ENCODE measurements at places on chromosomes 13 and 19. TPM values are rescaled to one million over a fixed set of nuclear protein-coding genes. Genes with fewer than 3 reads are reported as not detected.
A peak's percentile ranks its signal among the peaks of the same experiment; 100 is the strongest.

- DNase-seq: no peak
Observed at GRCh38 chr19:47094557-47095475, 18.8 kb downstream of the ZC3H4 start.

GRCh38 chr13:72198967-72199560 is 332.1 kb upstream of the DACH1 start:
- DNase-seq: no peak

DNA sequence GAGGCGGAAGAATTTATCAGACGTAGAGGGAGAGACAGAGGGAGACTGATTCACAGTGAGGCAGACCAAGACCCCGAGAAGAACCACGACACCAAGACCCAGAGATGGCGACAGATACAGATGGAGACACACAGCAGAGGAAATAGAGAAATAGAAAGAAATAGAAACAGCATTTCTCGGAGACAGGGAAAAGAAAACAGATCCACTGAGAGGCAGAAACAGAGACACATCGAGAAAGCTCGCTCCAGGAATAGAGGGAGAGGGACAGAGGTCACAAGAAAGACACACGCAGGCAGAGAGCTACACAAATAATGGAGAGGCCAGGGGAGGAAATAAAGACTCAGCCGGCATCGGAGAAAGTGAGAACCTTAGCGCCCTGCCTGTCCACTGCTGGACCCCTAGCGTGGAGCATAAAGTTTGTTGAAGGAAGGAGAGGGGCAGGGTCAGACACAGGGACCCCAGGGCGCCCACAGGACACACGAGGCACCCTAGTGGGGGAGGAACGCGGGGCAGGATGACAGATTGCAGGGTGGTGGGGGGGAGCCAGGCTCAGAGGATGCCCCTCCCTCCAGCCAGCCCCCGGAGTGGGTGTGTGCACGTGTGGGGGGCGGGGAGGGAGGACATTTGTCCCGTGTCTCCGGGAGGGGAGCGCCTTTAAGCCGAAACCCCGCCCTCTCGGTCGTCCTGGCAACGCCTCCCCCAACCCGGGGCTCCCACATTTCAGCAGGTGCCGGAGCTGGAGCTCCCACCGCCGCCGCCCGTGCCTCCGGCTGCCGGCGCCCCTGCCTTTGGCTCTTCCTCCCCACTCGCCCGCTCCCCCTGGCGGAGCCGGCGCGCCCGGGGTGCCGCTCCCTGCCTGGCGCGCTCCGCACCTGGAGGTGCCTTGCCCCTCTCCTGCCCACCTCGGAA is at the start of gene PRKCG:
Gene PRKCG (plus strand): TSS at position 716 of the 909 bp plus-strand sequence. CDS start 298 bp downstream, outside the sequence.
- DNase-seq: no peak

GRCh38 chr19:30327331-30327730 is 44.9 kb upstream of the ZNF536 start:
- no peak for DNase-seq

DNA sequence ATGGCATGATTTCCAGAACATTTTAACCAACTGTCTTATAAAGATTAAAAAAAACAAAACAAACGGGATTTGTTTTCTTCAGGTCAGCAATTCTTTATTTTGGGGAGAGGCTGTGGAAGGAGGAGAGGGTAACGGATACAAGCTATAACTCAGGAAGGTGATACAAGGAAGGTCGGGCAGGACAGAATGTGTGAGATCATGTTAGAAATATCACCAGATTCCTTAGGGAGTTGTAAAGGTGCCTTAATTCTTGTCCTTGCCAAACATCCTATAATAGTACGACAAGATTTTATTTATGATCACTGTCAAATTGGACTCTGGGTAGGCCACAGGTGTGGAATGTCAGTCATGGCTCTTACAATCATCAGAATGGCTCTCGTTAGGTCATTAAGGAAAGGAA is 503.1 kb downstream of the DIAPH3 start:
- no peak for DNase-seq

GRCh38 chr19:53019684-53020083 is 6.0 kb downstream of the ERVV-1 start:
- DNase-seq: no peak

DNA sequence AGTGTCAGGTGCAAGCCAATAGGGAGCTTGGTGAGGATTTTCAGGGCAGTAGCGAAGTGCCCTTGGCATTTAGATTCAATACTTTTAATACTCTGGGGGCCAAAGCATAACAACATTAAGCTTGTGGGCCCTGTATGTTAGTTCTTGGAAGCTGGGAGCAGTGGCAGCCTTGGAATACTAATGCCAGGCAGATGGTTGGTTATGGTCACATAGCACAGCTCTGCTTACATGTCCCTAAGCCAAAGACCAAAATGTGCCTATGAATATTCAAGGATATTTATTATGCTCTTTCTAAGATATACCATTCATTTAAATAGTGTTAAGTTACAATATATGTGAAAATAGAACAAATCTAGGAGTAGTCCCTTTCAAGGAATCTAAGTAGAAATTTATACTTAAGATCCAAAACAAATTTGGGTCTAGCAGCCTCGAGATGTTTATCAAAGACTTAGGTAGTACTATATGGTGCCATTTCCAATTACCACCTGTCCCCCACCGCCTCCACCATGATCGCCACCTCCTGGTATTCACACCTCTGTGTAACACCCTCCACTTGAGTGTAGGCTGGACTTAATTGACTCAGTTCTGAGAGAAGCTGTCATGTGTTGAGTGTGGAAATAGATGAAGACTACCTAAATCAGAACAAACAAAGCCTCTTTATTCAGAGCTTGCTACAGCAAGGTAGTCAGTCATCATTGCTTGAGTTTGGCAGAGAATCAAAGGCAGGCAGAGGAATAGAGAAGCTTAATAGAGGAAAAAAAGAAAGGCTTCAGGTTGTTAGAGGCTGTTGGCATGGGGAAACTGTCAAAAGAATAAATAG is 261.0 kb downstream of the GPC5 start:
- no peak for DNase-seq

GRCh38 chr19:50664204-50664603 is 15.0 kb downstream of the C19orf81 start:
- DNase-seq: no peak

GRCh38 chr13:46324976-46325375 is 62.1 kb downstream of the RUBCNL start:
- DNase-seq: peak; percentile 46

GRCh38 chr19:53511933-53512374 is 26.0 kb upstream of the ZNF331 start:
- peak; percentile 52 for DNase-seq

DNA sequence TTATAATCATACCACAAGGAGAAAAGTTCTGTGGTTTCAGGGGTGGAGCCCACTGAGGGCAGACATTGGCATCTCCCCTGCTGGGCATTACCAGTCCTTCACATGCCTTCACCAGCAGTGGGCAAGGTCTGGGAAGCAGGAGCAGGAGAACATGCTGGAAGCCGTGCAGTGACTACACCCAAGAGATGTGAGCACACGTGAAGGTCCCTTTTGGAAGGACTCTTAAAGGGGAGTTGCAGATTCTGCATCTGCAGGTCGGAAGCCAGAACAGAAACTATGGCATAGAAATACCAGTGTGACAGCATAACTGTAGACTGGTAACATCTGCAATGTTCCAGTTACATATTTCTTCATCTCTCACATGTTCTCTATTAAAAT is 26.9 kb upstream of the KL start:
- no peak for DNase-seq

- no peak for DNase-seq
Observed at GRCh38 chr13:20713751-20714150, 10.3 kb downstream of the IL17D start.

DNA sequence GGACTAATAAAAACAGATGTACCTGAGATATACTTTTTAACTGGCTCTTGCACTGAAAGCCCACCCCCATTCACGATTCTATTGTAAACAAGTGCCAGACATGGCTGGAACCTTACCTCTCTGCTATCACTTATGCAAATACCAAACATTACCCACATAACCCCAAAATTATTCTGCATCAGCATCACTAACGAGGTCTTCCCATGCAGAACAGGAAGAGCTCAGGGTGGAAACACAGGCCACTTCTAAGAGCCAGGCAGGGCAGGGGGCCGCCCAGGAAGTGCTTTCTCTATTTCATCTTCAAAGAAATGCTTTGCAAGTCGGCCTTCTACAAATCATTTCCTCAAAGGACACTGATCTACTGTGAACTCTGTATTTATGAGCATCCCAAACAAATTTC is 7.3 kb downstream of the IRS2 start:
- DNase-seq: no peak

ZNF284 gene
- 2.3 TPM for total RNA-seq

LHB gene
- total RNA-seq: not detected

SHANK1 gene
- under 0.01 TPM for total RNA-seq

SPC24 gene
- total RNA-seq: 1.7 TPM

NCLN gene
- 41.6 TPM for total RNA-seq

CLIP3 gene
- total RNA-seq: under 0.01 TPM

NAA16 gene
- total RNA-seq: 7.3 TPM

PNMA8A gene
- 0.79 TPM for total RNA-seq

LSR gene
- total RNA-seq: 27.0 TPM

ADGRE2 gene
- 0.38 TPM for total RNA-seq

Data from bronchial epithelial cell (primary cell).